ENCODE measurements at places on chromosomes 11 and 22.

DNA sequence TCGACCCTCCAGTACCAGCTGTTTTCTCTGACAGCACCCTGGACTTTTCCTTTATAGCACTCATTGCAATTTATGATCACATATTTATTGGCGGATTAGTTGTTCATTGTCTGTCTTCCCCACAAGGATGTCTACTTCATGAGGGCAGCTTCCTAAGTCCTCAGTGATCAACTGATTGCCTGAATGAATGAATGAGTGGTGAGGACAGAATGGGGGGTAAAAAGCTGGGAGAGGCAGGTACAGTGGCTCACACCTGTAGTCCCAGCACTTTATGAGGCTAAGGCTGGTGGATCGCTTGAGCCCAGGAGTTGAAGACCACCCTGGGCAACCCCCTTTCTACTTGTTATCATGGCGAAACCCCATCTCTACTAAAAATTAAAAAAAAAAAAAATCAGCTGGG, 11.1 kb upstream of the SOX10 start:
- no peak for DNase-seq

DNA sequence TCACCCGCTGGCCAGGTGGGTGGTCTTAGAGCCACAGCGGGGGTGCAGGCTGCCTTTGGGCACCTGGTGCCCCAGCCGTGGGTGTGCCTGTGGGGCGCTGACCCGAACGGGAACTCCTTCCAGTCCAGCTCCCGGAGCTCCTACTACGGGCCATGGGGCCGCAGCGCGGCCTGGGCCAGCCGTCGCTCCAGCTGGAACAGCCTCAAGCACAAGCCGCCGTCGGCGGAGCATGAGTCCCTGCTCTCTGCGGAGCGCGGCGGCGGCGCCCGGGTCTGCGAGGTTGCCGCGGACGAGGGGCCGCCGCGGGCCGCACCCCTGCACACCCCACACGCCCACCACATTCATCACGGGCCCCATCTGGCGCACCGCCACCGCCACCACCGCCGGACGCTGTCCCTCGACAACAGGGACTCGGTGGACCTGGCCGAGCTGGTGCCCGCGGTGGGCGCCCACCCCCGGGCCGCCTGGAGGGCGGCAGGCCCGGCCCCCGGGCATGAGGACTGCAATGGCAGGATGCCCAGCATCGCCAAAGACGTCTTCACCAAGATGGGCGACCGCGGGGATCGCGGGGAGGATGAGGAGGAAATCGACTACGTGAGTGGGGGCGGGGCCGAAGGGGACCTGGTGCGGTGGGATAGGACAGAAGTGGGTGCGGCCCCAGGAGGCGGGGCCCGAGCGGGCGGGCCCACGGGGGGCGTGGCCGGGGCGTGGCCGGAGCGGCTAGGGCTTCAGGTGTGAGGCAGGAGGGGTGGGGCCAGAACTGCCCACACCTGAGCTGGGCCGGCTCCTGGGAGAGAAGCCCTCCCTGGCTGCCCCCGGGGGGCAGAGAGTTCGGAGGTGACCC, 91.5 kb downstream of the CACNA1I start:
- DNase-seq: peak; percentile 91

GRCh38 chr11:70630816-70631623, 232.7 kb downstream of the CTTN start:
- DNase-seq: no peak

DNA sequence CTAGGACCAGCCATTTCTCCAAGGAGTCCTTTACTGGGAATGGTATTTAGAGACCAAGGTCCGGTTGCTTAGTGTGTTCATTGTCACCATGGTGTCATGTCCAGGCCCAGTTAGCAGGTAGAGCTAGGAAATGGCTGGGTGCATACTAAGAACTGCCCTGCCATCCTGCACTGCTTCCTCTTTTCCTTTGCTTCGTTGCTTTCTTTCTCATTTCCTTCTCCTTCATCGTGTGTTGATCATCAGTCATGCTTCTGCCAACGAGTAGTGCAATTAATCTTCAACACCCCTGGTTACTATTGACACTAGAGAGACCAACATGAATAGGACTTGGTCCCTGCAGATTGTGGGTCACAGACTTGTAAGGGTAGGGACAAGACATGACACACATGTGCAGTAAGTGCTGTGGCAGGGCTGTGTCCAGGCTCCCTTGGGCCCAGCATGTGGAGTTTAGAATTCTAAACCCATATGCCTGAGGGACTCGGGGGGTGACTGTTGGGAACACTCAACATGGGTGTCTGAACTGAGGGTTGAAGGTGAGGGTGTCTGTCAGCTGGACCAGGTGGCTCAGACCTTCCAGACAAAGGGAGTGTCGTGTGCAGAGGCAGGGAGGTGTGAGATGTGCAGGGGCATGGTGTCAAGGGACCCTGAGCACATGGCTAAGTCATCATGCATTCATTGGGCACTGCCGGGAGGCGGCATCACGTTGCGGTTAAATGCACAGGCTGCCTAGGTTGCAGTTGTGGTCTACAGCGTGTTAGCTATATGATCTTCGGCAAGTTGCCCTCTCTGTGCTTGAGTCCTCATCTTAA, 42.6 kb downstream of the ST14 start:
- DNase-seq: no peak

GRCh38 chr22:39900306-39901227, at the start of gene GRAP2:
GRAP2 (plus strand) TSS chr22:39901084; CDS start chr22:39947107, 46,023 bp downstream.
- peak; percentile 80 for DNase-seq

- DNase-seq: peak; percentile 9
These were observed 269.9 kb upstream of the SORL1-AS1 start for GRCh38 chr11:121722431-121723245.

GRCh38 chr11:118843565-118843964, 40.1 kb upstream of the CXCR5 start:
- DNase-seq: peak; percentile 30

DNA sequence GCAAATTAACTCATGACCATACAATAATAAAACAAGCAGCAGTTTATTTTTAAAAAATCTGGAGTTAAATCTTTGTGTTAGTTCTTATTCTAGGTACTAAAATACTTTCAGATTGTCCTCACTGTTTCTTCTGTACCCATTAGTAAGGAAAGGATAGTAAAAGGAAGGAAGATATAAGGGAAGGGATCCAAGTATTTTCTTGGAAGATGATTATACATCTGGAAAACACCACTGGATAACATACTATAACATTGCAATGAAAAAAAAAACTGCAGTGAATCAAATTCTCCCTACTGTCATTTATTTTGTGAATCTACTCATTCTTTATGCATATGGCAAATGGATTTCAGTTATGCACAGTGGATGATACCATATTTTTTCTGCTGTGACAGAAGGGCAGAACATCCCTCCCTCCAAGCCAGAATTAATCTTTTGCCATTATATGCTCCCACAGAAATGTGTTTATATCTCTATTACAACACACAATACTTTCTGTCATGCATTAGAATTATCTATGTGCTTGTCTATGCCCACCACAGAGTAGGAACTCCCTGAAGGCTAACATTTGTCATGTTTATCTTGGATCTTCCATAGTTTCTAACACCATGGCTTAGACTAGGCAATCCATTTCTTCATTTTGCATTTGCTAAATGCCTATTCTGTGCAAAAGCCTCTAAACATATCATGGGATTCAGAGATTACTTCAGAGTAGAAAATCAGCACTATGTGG, 282.3 kb upstream of the CTSC start:
- no peak for DNase-seq

GRCh38 chr22:41919357-41920224, 4.7 kb upstream of the SHISA8 start:
- DNase-seq: peak; percentile 68

GRCh38 chr11:79290761-79291160, 150.1 kb downstream of the TENM4 start:
- no peak for DNase-seq

GRCh38 chr22:38852522-38852921, 8.7 kb upstream of the NPTXR start:
- no peak for DNase-seq

DNA sequence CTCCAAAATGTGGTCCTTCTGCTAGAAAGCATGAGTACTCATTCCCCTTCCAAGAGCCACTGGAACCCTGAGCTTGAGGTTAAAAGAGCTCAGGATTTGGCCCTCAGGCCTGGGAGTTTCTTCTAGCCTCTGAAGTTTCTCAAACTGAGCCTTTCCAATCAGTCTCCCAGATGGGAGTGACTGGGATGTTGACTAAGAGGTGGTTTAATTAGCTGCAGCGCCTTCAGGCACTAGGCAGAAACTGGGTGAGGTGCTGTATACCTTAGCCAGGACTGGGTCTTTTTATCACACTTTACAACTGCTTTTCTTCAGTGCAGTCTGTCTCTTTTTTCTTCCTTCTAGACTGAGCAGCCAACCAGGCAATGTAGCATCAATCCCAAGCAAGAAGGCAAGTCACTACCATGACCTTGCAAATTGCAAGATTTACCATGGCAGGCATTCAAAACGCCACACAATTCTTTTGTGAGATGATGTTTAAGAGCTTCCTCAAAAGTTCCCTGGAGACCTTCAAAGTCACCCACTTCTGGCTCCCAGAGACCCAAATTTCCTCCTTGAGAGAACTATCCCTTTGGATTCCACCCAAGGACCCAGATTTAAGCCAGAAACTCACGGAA, 93.0 kb downstream of the SLC1A2 start:
- DNase-seq: no peak

- DNase-seq: no peak
These were observed 1642.2 kb downstream of the LRRC4C start for GRCh38 chr11:39817241-39817640.

- no peak for DNase-seq
These were observed 5.0 kb downstream of the TUB start for GRCh38 chr11:8086001-8086479.

GRCh38 chr11:78801161-78801884, 226.7 kb upstream of the NARS2 start:
- no peak for DNase-seq

DNA sequence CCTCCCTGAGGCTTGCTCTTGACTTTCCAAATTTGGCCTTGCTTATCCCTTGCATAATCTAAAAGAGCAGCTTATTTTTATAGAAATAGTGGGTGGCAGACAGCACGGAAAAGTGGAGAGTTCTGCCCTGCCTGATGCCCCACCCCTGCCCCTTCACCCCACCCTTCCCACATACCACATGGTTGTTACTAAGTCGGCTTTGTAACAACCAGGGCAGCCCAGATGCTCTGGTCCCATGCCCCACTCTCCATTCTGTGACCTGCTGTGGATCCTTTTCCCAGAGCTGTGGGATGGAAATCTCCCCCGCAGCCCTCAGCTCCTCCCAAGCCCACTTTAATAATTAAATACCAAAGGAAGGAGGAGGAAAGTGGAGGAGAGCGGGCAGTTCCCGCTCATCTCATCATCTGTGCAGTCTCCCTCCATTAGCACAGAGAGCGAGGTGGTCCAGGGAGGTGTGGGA, 10.9 kb downstream of the MRGPRF start:
- no peak for DNase-seq

GRCh38 chr11:90242894-90243416, 20.1 kb upstream of the CHORDC1 start:
- DNase-seq: no peak

DNA sequence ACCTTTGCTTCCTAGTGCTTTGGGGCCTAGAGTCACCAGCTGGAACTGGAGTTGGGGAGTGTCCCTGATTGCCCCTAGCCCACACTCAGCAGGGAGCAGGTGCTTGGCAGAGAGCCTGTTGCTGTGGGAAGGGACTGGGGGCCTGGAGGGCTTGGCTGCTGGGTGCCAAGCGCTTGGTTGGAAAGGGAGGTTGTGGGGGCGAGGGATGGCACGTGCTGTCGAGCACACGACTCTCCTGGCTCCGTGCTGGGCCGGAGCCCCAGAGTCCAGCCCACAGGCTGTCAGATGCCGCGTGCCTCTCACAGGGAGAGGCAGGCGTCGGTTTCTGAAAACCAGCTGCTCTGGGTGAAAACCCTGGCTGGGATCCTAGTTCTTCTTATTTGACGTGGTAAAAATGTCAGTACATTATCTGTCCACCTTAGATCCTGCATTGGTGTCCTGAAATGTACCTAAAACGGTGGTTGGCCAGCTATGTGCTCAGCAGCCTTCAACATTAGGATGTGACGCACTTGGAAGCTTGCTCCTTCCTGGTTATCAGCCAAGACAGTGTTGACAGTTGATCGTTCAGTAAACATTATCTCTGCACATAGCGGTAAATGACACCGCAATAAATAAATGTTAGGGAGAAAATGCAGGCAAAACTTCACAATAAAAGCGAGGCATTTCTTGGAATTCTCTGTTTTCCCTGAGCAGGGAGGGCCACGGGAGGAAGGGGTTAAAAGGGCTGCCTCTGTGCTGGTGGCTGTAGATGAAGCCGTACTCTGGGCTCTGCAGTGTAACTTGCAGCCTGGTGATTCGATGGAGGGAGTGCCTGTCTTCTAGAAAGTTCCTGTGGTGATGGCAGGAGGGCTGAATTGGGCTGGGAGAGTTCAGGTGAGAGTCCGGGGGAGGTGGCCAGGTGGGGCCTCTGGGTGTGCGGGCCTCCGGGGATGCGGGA, 29.2 kb downstream of the GRAMD4 start:
- no peak for DNase-seq

- DNase-seq: no peak
These were observed 10.1 kb downstream of the IRAG1 start for GRCh38 chr11:10683429-10683828.

GRCh38 chr11:103681855-103682254, 354.6 kb upstream of the DDI1 start:
- DNase-seq: no peak

- DNase-seq: no peak
These were observed 22.0 kb downstream of the ZNF202 start for GRCh38 chr11:123719452-123719851.

GRCh38 chr11:113119074-113119473, 157.9 kb downstream of the NCAM1 start:
- no peak for DNase-seq

- DNase-seq: no peak
These were observed 127.9 kb upstream of the NTM start for GRCh38 chr11:131242476-131243000.

DNA sequence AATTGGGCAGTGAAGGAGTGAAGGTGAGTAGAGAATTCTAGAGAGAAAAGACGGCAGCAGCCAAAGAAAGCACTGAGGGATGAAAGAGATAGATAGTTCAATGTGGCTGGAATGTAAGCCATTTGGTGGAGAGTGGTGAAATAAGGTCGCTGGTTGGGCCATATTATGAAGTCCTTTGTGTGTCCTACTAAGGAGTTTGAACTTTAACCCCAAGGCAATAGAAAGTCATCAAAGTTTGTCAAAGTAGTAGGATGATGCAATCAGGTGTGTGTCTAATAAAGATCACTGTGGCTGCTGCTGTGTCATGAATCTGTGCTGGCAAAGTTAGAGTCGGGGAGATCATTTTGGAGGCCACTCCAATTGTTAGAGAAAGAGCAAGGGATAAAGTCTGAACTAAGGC, 18.7 kb downstream of the RNF121 start:
- DNase-seq: no peak

GRCh38 chr22:49183826-49184216, 643.9 kb downstream of the BRD1 start:
- DNase-seq: no peak

All from activated CD4-positive, alpha-beta memory T cell treated with anti-CD3 and anti-CD28 coated beads for 36 hours (primary cell).